Muscle of arm (tissue), 14 donors: ENCODE measurements at places on chromosomes 12 and 14. TPM values are rescaled to one million over a fixed set of nuclear protein-coding genes. Genes with fewer than 3 reads are reported as not detected.

- DNase-seq = no peak
Measured at GRCh38 chr12:121096199-121096798, 36.4 kb upstream of the P2RX7 start.

DNA sequence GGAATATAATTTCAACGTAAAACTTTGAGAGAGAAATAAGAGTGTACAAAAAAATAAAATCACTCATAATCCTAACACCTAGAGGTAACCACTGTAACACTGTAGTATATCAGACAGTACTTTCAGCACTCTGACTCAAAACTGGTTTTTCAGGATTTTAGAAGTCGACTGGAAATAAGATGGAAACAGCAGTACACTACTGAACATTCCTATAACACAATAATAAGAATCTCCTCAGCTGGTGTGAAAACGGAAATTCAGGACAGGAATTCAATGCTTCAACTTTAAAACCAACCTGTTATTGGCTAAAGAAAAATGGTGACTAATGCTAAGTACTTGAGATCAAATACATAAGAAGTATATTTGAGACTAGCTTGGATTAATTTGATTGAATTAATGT is 12.3 kb upstream of the PITPNM2 start:
- DNase-seq = no peak

DNA sequence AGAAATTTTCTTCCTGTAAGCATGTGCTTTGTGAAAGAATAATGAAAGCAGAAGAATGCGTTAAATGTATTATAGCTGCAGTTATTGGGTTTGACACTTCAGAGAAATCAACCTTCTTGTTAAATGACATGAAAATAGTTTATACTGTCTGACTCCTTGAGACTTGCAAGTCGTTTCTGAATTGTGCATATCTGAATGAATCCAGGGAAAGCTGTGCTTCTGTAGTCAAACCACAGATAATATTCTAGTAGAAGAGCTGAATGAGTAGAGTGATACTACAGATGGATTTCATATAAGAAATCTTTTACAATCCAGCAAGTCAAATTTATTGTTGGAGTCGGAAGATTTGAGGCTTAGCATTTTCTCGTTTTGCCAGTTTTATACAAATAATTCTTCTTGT is 343.3 kb downstream of the RAD51B start:
- no peak for DNase-seq

The POTEG gene
- polyA plus RNA-seq = not detected

The NTN4 gene
- 46.9 TPM for polyA plus RNA-seq

The SMIM41 gene
- polyA plus RNA-seq = not detected

The TSHR gene
- polyA plus RNA-seq = 1.2 TPM

The KCNC2 gene
- 0.47 TPM for polyA plus RNA-seq
